ENCODE measurements at places on chromosomes 5 and 9. TPM values are rescaled to one million over a fixed set of nuclear protein-coding genes. Genes with fewer than 3 reads are reported as not detected.

Gene ABCA1
- total RNA-seq: 43.0 TPM

Gene HMCN2
- 0.88 TPM for total RNA-seq

Gene FAT2
- 32.6 TPM for total RNA-seq

Gene SLC34A1
- total RNA-seq: not detected

Gene PCDHA9
- total RNA-seq: 4.1 TPM

Gene PCDHGA8
- total RNA-seq: 4.6 TPM

Gene PRDM9
- total RNA-seq: not detected

Gene SYK
- 6.1 TPM for total RNA-seq

Gene NSD1
- 72.8 TPM for total RNA-seq

Gene PCDHB16
- total RNA-seq: 3.9 TPM

Gene TMED7
- 76.9 TPM for total RNA-seq

Gene KIF12
- 9.0 TPM for total RNA-seq

Gene PCDHB3
- total RNA-seq: 2.7 TPM

Gene MORN5
- 18.7 TPM for total RNA-seq

Gene ADGRD2
- 4.3 TPM for total RNA-seq

Gene FGFR4
- 1.1 TPM for total RNA-seq

Gene PCDHB5
- 8.0 TPM for total RNA-seq

Gene GFI1B
- 0.50 TPM for total RNA-seq

Gene GDF9
- 0.69 TPM for total RNA-seq

Gene DENND1A
- 30.5 TPM for total RNA-seq

Gene SPINK9
- total RNA-seq: not detected

Gene TSSK1B
- total RNA-seq: 0.06 TPM

Gene HCN1
- total RNA-seq: 16.7 TPM

Gene ERBIN
- 137 TPM for total RNA-seq

Gene SELENOP
- 398 TPM for total RNA-seq

Gene ELAVL2
- 188 TPM for total RNA-seq

Gene PCDH12
- total RNA-seq: 5.4 TPM

Gene PKD2L2
- total RNA-seq: not detected

Gene IFNA21
- not detected for total RNA-seq

Gene CD74
- 175 TPM for total RNA-seq

Gene PRSS3
- total RNA-seq: 11.5 TPM

Gene LRRC26
- total RNA-seq: 0.30 TPM

Gene CCL27
- 0.66 TPM for total RNA-seq

Gene ERMP1
- total RNA-seq: 40.6 TPM

Gene PCDHGA11
- 8.0 TPM for total RNA-seq

Gene CLIC3
- total RNA-seq: 6.4 TPM

Gene IL3
- total RNA-seq: not detected

Gene CA9
- total RNA-seq: 3.1 TPM

Gene C1QTNF3
- 52.4 TPM for total RNA-seq

Gene RFK
- total RNA-seq: 37.2 TPM

Gene TMEM215
- 5.2 TPM for total RNA-seq

Gene GIN1
- 13.6 TPM for total RNA-seq

Gene LRRC14B
- total RNA-seq: 0.39 TPM

Gene SPINK7
- not detected for total RNA-seq

Gene ARL14EPL
- total RNA-seq: not detected

Gene IQGAP2
- 21.6 TPM for total RNA-seq

Gene N4BP3
- total RNA-seq: 5.5 TPM

Gene TMEM171
- total RNA-seq: 1.4 TPM

Gene ADRB2
- 4.4 TPM for total RNA-seq

Gene DOCK2
- 8.9 TPM for total RNA-seq

Gene DMRT3
- 0.72 TPM for total RNA-seq

Gene FOXD4L3
- not detected for total RNA-seq

Gene CTXN3
- total RNA-seq: 19.9 TPM

Gene SIT1
- total RNA-seq: not detected

Gene ANKS6
- 16.8 TPM for total RNA-seq

Gene FABP6
- total RNA-seq: 2.8 TPM

Gene AGXT2
- total RNA-seq: 0.11 TPM
